ENCODE measurements at places on chromosomes 3 and 15. TPM values are rescaled to one million over a fixed set of nuclear protein-coding genes. Genes with fewer than 3 reads are reported as not detected.

Gene SENP7
- total RNA-seq, result 7.4 TPM

Gene BNC1
- 39.6 TPM for total RNA-seq

GRCh38 chr15:58497046-58497785 is 65.4 kb downstream of the LIPC start:
- ATAC-seq, result no peak

Gene CNTN3
- 0.04 TPM for total RNA-seq

- ATAC-seq, result peak; percentile 65
Measured at GRCh38 chr15:40787344-40787841, 17.6 kb downstream of the C15orf62 start.

DNA sequence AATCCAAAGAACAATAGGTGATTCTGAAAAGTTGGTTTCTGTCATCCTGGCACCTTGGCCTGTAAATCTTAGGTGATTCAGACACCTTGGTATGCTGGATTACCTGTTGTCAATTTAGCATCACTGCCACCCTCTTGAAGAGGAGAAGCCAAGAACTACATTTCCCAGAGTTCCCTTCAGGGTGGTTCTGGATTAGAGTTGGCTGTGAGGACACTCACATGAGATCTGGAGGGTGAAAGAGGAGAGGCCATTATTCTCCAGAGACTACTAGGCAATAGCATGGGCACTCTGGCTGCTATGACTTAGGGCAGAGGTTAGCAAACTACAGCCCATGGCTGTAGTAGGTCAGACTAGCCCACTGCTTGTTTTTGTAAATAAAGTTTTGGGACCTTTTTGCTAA is 41.7 kb upstream of the CORO2B start:
- peak; percentile 65 for ATAC-seq

Gene ADGRG7
- total RNA-seq, result not detected

GRCh38 chr3:116552246-116552645 is 107.0 kb upstream of the LSAMP start:
- no peak for ATAC-seq

Gene CLRN1
- not detected for total RNA-seq

- ATAC-seq, result peak; percentile 68
Measured at GRCh38 chr3:127652246-127652995, 20.3 kb upstream of the ABTB1 start.

- peak; percentile 48 for ATAC-seq
Measured at GRCh38 chr3:138440596-138440995, 6.2 kb downstream of the ESYT3 start.

GRCh38 chr3:49591615-49592014 is 37.3 kb downstream of the BSN start:
- no peak for ATAC-seq

DNA sequence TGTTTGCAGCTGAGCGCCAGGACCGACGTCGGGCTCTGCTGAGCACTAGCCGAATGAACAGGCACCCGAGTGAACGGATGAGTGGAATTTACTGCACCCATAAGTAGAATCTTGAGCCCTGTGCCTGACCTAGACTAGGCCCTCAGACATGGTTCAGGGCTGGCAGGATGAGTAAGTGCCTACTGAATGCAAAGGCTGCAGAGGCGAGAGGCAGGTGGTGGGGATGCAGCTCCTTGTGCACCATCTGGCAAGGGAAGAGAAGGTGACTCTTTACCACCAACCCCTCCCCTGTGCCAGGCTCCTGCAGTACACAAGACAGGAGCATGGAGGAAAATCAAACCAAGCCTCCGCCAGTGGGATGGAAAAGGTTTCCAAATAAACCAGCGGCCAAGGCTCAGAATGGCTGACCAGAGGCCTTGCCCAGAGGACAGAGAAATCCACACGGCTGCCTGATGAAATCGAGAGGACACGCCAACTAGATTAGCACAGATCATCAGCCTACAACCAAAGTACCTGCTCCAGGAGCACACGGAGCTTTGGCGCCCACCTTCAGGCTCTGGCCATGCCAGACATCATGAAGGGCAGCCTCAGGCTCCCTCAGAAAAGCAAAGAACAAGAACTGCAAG is 141.7 kb upstream of the IQSEC1 start:
- no peak for ATAC-seq

DNA sequence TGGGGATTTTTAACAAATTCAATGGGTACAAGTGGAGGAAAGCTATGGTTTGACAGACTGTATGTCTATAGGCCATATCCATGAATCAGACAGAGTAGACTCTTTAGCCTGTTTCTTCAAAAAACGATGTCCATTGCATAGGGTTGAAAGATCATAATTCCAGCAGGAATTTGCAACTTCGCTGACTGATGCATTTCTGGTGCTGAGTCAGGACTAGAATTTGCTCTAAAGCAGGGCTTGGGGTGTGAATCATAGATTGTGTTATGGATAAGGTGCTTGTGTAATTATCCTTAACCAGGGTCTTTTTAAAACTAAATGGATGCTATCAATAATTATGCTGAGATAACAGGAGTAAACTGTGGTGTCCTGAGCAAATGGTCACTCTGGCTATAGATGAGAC is 200.4 kb upstream of the TBC1D5 start:
- ATAC-seq, result no peak

DNA sequence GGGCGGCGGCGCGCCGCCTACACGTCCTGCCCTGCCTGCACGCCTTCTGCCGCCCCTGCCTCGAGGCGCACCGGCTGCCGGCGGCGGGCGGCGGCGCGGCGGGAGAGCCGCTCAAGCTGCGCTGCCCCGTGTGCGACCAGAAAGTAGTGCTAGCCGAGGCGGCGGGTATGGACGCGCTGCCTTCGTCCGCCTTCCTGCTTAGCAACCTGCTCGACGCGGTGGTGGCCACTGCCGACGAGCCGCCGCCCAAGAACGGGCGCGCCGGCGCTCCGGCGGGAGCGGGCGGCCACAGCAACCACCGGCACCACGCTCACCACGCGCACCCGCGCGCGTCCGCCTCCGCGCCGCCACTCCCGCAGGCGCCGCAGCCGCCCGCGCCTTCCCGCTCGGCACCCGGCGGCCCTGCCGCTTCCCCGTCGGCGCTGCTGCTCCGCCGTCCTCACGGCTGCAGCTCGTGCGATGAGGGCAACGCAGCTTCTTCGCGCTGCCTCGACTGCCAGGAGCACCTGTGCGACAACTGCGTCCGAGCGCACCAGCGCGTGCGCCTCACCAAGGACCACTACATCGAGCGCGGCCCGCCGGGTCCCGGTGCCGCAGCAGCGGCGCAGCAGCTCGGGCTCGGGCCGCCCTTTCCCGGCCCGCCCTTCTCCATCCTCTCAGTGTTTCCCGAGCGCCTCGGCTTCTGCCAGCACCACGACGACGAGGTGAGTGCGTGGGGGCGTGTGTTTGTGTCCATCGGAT is 602 bp downstream of the TRIM71 start:
- ATAC-seq, result no peak

DNA sequence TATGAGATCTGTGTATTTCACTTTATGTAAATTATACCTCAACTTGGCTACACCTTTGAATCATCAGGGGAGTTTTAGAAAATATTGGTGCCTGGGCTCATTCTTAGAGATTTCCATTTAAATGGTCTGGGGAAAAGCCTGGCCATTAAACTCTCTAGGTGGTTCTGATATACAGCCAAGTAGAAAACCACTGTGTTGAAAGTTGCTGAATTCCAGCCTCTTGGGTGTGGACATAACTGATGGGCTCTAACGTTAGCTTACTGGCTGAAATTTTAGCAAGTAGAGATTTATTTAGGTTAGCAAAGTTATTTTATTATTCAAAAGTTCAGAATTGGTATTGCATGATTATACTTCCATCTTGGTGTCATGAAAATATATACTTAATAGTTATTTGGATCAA is 84.1 kb downstream of the ATG7 start:
- ATAC-seq, result no peak

- ATAC-seq, result no peak
Measured at GRCh38 chr3:123552095-123552714, 32.6 kb downstream of the HACD2 start.

DNA sequence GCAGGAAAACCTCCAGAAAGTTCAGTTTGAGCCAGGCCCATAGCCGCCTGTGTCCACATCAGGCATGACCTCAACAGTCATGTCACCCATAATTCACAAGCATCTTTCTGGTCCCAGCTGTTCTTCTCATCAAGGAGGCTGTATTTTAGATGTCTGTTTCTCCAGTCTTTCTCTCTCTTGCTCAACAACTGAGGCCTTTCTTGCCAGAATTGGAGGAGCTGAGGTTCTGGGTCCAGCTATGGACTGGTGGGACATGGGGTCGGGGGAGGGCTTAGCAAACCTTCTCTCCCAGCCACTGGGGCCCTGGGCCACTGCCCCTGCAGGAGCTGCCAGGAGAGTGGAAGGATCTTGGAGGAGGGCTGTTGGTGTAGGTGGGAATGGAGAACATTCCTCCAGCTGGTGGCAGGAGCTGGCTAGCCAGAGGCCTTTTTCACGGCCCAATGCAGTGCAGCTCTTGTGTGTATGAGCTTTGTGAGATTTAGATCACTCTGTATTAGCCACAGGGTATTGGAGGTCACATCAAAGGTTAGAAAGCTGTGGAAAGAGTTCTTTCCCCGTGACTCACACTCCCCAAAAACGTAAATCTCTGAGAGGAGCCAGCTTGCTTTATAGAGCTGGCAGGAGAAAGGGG is 23.5 kb downstream of the MAGEF1 start:
- ATAC-seq, result no peak

DNA sequence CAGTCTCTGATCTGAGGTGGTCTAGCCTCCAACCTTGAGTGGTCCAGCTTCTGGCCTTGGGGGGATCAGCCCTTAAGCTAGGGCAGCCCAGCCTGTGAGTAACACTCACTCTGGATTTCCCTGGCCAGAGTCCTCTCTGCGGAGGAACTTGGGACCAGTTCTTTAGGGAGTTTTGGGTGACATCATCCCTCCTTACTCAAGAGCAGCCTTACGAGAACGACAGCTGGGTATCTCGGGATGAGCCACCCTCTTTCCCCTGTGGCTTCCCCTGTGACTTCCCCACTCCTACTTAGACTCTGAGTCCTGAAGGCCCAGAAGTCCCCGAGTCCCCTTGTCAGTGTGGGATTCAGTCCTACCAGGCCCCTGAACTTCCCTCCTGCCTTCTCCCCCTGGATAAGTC is 10.2 kb upstream of the PLXND1 start:
- no peak for ATAC-seq

DNA sequence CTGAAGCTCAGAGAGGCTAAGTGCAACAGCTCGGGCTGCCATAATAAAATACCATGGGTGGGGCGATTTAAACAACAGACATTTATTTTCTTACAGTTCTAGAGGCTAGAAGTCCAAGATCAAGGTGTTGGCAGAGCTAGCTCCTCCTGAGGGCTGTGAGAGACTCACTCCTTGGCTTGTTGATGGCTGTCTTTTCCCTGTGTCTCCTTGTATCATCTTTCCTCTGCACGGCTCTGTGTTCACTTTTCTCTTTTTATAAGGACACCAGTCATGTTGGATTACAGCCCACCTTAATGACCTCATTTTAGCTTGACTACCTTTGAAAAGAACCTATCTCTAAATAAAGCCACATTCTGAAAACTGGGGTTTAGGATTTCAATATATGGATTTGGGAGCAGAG is 129.7 kb downstream of the RPL22L1 start:
- ATAC-seq, result no peak

Gene EPHB1
- 0.40 TPM for total RNA-seq

GRCh38 chr3:120742849-120743365 is 363 bp downstream of the GTF2E1 start:
- peak; percentile 34 for ATAC-seq

- no peak for ATAC-seq
Measured at GRCh38 chr15:85402195-85402881, 21.9 kb downstream of the AKAP13 start.

GRCh38 chr3:46959161-46959511 is 17.4 kb downstream of the CCDC12 start:
- peak; percentile 22 for ATAC-seq

DNA sequence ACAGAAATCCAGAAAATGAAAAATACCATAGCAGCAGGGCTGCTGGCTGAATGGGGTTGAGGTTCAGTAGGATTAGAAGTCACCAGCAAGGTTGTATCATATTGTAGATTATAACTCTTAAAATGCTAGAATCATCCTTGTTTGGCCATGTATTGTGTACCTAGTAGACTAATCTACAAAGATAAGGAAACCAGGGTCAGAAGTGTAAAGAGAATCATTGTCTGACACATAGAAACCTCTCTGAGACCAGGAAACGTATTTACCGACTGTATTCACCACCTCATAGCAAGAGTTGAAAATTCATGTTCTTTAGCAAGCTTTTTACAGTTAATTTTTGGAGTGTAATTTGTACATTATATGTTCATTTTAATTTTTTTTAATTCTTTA is 168.8 kb downstream of the ECT2 start:
- ATAC-seq, result no peak

GRCh38 chr3:120161902-120162301 is 67.7 kb upstream of the GSK3B start:
- ATAC-seq, result no peak

GRCh38 chr15:76299786-76300185 is 11.5 kb downstream of the ETFA start:
- ATAC-seq, result no peak

DNA sequence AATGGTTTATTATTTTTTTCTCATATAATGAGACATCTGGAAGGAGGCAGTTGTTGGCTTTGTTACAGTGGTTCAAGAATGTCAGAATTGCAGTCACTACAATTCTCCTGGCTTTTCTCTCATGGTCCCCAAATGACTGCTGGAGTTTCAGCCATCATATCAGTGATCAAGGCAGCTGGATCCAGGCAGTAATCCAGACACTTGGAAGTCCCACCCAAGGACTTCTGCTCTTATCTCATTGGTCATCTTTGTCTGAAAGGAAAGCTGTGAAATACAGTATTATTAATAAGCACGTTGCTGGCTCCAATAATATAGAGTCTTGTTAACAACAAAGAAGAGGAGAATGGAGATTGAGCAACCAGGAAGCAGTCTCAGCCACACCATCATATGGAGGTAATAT is 22.9 kb upstream of the MED12L start:
- no peak for ATAC-seq

Gene CCR8
- total RNA-seq, result 0.16 TPM

- ATAC-seq, result peak; percentile 91
Measured at GRCh38 chr15:55221090-55222011, 24.6 kb upstream of the RSL24D1 start.

Gene GCNT3
- 11.4 TPM for total RNA-seq

Gene PRR20G
- not detected for total RNA-seq

- ATAC-seq, result no peak
Measured at GRCh38 chr3:73556520-73557372, 68.0 kb downstream of the PDZRN3 start.

Gene ATP13A5
- total RNA-seq, result 0.12 TPM

Gene SERPINI2
- total RNA-seq, result not detected

Measured in esophagus mucosa (tissue), 1 donor.